ENCODE measurements at places on chromosomes 2 and 18. TPM values are rescaled to one million over a fixed set of nuclear protein-coding genes. Genes with fewer than 3 reads are reported as not detected.
A peak's percentile ranks its signal among the peaks of the same experiment; 100 is the strongest.

DNA sequence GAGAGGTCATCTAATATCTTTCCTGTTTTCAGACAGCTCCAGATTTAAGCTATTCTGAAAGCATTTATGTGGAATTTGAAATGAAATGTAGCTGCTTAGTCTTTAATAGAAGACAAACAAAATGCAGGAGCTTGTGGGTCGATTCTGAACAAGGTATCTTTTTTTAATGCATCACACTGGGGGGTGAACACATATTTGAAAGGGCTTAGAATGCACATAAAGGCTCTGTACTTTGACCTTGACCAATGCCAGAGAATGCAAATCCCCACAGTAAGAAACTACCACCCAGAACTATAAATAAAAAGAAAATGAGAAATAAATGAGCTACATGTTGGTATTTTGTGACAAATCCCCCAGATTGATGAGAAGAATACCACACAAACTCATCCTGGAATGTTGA, 489.3 kb downstream of the PIK3C3 start:
- no peak for DNase-seq

DNA sequence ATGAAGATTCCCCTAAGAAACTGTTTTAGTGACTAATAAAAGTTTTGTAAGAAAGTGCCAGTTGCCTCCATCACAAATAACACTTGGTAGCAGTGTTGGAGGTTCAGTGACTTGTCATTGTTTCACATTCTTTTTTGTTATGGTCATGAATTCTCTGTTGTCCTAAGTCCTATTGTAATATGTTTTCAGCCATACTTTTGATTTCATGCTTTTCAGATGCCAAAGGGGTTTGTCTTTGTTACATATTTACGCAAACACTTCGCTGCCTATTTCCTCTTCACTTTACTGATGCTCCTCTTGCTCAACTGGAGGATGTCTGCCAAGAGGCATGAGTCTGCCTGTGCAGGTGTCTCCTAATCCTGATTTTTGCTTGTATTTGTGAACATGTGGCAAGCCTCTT, 66.6 kb downstream of the PHLPP1 start:
- DNase-seq, result no peak

DNA sequence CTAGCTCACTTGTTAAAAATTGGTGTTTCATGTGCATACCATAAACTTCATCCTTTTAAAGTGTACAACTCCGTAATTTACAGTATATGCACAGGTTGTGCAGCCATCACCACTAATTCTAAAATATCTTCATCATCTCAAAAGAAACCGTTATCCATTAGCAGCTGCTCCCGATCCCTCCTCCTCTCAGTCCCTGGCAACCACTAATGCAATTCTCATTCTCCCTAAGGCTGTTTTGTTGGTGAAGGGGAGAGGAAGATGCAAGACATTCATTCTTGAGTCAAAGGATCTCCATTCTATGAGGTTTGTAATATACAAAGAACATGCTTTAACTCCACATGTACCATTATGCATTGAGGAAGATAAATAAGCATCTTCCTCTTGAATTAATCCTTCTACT, 48.6 kb downstream of the RNU4ATAC start:
- no peak for DNase-seq

DNA sequence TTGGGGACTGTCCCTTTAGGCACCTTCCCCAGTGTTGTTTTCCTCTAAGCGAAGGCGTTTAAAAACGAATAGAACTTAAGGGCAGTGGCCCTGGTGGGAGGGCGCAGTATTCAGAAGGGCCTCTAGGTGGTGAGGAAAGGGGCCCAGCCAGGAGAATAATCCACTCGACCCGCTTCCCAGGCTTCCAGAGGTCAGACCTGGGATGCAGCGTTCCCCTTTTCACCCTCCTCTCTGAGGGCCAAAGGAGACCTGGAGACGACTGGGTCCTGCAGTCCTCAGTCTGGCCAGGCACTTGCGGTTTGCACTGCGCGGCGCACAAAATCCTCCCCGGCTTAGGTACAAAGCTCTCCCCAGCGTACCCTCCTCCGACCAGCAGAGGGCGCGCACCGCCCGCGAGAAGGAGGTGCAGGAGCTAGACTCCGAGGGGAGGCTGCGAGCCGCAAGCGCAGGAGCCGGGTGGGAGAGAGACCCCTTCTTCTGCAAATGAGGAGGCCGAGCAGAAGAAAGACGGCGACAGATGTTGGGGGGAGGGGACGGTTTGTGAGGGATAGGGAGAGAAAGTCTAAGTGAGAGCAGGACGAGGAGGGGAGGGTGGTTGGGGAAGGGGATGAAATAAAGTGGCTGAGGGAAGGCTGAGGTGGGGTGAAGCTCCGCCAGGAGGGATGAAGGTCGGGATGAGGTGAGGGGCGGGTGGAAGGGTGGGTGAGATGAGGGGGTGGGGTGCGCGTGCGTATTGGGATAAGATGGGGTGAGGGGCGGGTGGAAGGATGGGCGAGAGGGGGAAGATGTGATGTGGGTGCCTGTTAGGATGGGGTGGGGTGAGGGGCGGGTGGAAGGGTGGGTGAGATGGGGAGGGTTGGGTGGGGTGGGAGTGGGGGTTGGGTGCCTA, 4.9 kb downstream of the FEV start:
- peak; percentile 88 for DNase-seq

DNA sequence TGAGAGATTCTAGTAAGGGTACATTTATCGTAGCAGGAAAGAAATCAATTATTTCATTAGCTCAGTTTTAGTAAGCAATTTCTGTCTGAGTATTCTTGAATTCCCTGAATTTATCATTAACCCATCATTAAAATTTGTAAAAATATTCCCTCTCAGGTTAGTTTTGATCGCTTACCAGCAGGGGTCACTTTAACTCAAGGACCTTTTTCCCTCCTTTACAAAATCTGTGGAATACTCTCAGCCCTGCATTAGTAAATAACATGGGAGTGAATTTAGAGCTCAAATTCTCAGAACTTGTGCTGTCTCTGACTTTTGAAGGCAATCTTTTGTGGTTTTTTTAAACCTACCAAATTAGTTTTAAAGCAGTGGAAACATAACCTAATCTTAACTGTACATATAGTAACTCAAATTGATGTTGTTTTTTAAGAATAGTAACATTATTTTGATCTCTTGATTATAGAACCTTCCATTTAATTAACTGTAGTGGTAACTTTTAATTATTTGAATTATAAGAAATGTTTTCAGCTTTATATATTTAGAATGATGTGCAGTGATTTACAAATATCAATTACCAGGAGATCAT, 97.2 kb downstream of the AGPS start:
- DNase-seq, result no peak

GRCh38 chr2:207895274-207895860, 125.7 kb upstream of the FZD5 start:
- no peak for DNase-seq

DNA sequence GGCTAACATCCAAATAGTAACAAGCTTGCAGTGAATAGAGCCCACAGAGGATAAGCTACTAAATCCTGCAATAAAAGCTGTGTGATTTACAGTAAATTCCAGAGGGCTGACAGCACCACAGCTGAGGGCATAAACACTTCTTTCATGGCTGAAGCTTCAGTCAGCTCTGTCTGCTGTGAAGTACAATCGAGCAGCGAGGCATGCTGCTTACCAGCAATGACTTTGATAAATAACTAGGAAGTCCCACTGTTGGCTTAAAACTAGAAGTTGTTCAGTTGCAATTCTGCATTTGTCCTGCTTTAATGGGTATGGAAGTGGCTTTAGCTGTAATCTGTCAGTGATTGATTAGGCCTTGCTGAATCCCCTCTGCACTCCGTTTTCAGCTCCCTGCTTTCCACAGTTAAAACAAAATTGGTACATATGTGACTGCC, 65.2 kb upstream of the FIGN start:
- DNase-seq, result no peak

GRCh38 chr18:27921904-27922751, 254.8 kb downstream of the CDH2 start:
- DNase-seq, result no peak

DNA sequence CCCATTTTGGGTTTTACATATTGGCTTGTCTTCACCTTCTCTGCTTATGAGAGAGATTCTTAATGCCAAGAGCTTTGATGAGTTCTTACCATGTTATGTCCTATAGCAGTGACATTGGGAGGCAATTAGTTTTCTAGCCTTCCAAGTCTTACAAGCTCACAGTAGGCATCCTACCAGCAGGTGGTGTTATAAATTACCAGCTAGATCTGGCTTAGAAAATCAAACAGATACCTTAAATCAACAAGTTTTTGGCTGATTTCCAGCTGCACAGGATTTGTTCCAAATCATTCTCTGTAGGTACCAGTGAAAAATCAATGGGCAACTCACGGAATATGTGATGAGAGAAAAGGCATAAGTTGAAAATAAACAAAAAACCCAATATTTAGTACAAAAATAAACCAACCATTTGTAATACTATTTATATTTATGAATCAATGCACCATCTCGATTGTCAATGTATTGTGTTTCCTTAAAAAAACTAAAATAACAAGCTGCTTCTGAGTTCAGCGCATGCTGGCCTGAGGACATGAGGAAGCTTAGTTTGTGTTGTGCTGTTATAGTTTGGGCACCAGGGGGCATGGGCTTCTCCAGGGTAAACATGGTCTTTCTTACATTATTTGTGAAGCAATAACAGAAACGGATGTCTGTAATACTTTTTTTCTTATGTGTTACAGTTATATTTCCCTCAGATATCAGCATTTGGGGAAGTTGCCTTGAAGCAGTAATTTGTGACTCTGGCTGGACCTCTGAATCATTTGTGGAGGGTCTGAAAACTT, 34.1 kb upstream of the NXPH2 start:
- no peak for DNase-seq

DNA sequence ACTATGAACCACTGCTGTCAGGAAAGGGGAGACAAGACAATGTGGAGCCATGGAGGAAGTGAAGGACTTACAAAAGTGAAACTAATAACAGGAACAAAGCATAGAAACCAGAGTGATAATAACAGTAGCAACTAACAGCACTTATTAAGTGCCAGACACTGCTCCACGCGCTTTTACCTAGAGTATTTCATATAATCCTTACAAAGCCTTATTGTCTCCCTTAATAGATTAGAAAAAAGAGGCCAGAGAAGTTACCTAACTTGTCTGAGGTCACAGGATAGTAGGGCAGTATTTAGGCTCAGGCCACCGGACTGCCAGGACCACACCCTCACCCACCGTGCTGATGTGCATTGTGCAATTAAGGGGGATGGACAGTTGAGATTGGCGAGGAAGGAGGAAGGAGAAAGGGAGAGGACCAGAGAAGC, 98.6 kb upstream of the NFU1 start:
- no peak for DNase-seq

GRCh38 chr2:137155356-137156104, 390.2 kb downstream of the THSD7B start:
- no peak for DNase-seq

- no peak for DNase-seq
These were observed 4.5 kb upstream of the SLC4A5 start for GRCh38 chr2:74347742-74348141.

GRCh38 chr2:226875438-226876225, 39.8 kb downstream of the RHBDD1 start:
- no peak for DNase-seq

GRCh38 chr2:176101216-176101830, 1.7 kb downstream of the HOXD12 start:
- no peak for DNase-seq

- DNase-seq, result no peak
These were observed 49.9 kb downstream of the LPIN2 start for GRCh38 chr18:2963048-2963447.

DNA sequence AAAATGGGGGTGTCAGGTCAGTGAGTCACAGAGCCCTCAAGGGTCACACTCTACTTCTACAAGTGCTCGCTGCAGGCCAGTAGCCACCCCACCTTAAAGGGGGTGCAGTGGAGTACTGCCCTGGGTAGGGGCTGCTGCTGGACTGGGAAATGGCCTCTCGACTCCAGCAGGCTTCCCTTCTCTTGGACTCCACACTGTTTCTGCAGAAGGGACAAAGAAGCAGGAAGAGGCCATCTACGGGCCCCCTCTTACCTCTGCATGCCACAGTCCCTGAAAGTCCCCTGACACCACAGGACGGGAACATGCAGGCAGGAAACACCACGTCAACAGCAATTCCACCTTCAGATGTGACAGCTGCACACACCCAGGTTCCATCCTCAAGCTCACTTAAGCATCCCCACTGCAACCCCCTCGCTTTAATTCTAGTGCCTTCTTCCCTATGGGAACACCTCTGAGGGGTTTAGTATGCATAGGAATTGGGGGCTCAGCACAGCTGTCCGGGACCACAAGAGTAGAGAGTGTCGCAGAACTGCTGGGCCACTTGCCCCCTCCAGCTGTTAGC, 22.3 kb downstream of the SNED1 start:
- DNase-seq, result peak; percentile 27

GRCh38 chr2:200905618-200906296, 16.6 kb downstream of the NIF3L1 start:
- peak; percentile 77 for DNase-seq

DNA sequence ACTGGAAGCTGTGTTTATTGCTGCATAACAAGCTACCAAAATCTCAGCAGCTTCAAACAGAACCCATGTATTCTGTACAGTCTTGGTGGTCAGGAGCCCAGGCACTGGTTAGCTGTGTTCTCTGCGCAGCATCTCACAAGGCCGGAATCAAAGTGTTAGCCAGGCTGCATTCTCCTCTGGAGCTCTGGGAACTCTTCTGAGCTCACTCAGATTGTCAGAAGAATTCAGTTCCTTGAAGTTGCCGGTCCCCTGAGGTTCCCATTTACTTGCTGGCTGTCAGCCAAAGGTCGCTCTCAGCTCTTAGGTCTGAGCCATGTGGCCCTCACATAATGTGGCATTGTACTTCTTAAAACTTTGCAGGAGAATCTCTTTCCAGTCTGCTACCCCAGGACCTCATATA, 123.6 kb upstream of the SMIM21 start:
- no peak for DNase-seq

- DNase-seq, result no peak
These were observed 240.2 kb downstream of the CYP26B1 start for GRCh38 chr2:71907503-71907902.

DNA sequence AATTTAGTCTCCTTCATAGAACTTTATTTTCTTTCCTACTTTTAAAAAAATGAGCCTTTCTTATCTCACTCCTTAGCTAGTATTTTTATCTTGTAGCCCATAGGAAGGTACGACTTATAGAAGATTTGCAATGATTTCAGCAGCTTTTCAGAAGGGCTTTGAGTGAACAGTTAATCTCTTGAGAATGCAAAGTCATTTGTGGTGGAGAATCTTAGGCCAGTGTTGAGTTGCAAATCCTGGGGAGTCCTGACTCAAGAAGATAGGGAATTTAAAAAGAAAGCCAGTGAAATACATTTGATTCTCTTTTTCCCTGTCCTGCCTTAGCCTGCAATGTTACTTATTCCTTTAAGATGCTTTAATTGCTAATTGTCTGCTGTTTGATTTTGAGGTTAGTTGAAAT, 33.6 kb downstream of the LYPD6 start:
- no peak for DNase-seq

EVA1A gene
- 0.84 TPM for total RNA-seq

ASPRV1 gene
- total RNA-seq, result 0.81 TPM

PLGLB1 gene
- total RNA-seq, result 1.4 TPM

PLB1 gene
- total RNA-seq, result 3.0 TPM

ZAP70 gene
- total RNA-seq, result 1.6 TPM

REG3A gene
- total RNA-seq, result not detected

ACADL gene
- total RNA-seq, result 0.76 TPM

KCNS3 gene
- total RNA-seq, result 4.5 TPM
